ENCODE measurements at places on chromosomes 6 and 20.

GRCh38 chr6:91142154-91142553 lies 555.3 kb upstream of the MAP3K7 start:
- DNase-seq, result no peak
- no peaks in the 10 kb centered on the region for H3K4me1 ChIP-seq
- peaks cover 10% of the 10 kb centered on the region for H3K27me3 ChIP-seq
- no peak overlapping the region for H3K27ac ChIP-seq

DNA sequence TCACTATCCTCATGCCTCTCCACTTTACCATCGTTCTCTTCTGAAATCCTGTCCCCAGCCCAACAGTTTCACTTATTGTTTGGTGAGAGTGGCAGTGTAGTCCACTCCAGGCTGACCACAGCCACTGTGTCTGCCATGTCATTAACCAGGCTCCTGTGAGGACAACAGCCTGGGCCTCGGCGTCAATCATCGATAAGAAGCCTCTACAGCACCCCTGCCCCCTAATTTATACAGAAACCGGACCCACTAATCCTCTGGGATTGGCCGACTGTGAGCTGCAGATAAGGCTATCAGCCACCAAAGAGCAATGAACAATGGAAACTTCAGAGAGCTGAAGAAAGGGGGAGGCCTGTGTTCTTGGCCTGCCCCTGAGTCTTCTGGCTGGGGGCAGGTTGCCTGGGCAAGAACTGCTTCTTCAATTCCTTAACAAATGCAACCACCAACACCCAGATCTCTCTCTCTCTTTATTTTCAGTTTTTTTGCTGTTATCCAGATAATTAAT lies 3.4 kb downstream of the EGFL8 start:
- no peak overlapping the region for H3K4me3 ChIP-seq
- no peaks in the 10 kb centered on the region for H3K27me3 ChIP-seq
- peaks cover 17% of the 10 kb centered on the region for H3K4me1 ChIP-seq

- H3K4me1 ChIP-seq, result peaks cover 2% of the 10 kb centered on the region
- H3K36me3 ChIP-seq, result peaks cover 2% of the 10 kb centered on the region
- DNase-seq, result no peak
- H3K4me3 ChIP-seq, result peak overlapping the region; percentile 3
Observed at GRCh38 chr6:148407372-148407771, 64.7 kb downstream of the SASH1 start.

DNA sequence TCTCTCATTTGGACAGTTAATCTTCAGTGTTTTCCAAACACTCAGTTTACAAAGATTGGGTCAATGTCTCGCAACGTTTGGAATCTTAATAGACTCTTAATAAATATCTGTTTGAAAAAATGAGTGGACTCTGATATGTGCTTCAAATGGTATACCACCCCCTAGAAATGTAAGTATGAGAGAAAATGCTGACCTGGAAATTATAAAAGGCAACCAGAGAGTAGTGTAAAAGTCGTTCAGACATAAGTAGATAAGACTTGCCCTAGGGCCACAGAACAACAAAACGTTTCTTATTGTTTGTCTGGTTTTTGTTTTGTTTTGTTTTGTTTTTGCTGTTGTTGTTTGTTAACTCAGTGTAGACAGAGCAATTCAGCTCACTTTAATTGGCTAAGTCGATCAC lies 97.4 kb upstream of the SPTLC3 start:
- H3K4me3 ChIP-seq, result no peak overlapping the region
- no peaks in the 10 kb centered on the region for H3K4me1 ChIP-seq
- H3K27me3 ChIP-seq, result no peaks in the 10 kb centered on the region
- no peaks in the 10 kb centered on the region for H3K36me3 ChIP-seq
- DNase-seq, result no peak

DNA sequence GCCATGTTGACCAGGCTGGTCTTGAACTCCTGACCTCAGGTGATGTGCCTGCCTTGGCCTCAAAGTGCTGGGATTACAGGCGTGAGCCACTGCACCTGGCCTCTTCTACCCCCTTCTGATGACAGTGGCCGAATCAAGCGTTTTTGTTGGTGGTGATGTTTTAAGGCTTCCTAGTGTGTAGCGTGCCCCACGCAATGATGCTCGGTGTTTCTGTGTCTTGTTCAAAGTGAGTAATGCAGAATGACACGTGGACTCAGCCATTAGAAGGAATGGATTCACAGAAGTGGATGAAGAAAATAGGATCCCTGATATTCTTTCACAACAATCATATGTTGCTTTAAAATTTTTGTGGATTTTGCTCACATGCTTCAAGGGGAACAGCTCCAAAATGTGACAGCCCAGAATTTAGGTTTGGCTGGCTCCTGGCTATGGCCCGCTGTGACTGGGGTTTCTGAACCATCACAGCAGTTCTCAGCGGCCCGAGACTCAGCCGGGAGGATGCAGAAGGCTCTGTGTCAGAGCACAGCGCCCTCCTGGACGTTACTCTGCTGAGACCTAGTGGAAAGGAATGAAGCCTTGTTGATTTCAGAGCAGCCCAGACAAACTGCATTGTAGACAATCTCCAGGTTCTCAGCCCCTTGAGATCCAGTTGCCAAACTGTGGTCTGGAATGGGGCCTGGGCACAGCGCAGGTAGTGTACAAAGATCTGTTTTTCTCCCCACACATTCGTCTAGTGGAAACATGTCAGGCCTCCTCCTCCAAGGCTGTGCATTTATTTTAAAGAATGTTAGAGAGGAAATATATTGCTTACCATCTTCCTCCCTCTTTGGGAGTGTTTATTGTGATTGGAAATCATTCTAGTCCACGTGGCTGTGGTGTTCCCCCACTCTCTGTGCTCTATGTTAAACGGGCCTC lies 57.6 kb upstream of the TIAM2 start:
- no peaks in the 10 kb centered on the region for H3K36me3 ChIP-seq
- H3K4me1 ChIP-seq, result no peaks in the 10 kb centered on the region
- no peak overlapping the region for H3K4me3 ChIP-seq

DNA sequence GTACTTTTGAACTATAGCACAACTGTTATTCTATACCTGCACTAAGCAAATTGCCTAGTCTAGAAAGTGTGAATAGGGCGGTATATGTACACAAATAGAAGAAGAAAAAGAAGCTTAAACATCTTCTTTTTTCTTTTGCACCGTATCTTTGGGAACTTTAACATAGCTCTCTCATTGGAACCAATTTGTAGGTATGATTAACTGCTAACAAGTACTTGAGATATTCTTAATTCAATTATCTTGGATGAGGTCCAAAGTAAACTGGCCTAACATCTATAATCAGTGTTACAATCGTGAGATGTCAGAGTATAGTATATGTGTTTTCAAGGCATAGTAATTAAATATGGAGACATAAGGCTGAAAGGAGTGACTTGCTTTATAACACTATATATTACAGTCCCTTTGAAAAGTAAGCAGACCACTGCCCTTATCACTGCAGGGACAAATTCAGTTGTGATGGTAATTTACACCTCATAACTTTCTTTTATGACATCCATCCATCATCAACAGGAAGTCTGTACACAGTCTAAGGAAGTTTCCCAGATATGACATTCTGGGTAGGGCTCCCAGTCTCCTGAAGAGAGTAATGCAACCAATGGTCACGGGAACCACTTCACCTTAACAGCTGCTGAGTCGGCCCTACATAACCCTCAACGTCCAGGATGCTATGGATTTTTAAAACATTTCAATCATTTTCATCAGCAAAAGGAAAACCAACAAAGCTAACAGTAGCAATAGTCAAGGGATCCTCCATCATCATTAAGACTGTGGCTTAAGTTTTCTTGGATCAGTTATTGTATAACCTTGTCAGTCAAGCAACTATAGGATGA lies 37.6 kb downstream of the NKAIN2 start:
- H3K27me3 ChIP-seq, result no peaks in the 10 kb centered on the region
- H3K4me3 ChIP-seq, result no peak overlapping the region
- H3K36me3 ChIP-seq, result no peaks in the 10 kb centered on the region
- DNase-seq, result no peak
- no peaks in the 10 kb centered on the region for H3K4me1 ChIP-seq

- H3K27me3 ChIP-seq, result peaks cover 57% of the 10 kb centered on the region
- H3K36me3 ChIP-seq, result peaks cover 6% of the 10 kb centered on the region
- DNase-seq, result no peak
- H3K4me1 ChIP-seq, result peaks cover 3% of the 10 kb centered on the region
- no peak overlapping the region for H3K27ac ChIP-seq
Observed at GRCh38 chr6:30378290-30378937, 33.5 kb downstream of the RPP21 start.

DNA sequence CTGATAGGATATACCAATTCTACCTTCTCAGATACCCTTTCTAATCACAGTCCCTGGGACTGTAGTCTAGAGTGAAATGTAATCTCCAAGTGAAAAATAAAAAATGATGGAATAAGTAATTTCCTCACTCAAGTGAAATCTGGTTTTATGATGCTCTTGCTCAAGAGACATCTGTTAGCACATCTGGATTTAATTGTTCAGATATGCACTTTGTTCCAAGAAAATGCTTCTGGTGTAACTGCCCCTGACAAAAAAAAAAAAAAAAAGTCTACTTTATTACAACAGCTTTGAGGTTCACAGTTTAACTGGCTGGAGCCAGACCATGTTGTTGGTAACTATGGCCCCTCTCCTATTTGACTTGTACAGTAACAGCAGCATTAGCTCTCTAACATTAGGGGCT lies 251.8 kb downstream of the BTBD9 start:
- peaks cover 11% of the 10 kb centered on the region for H3K4me1 ChIP-seq
- H3K4me3 ChIP-seq, result no peak overlapping the region
- DNase-seq, result no peak
- no peak overlapping the region for H3K27ac ChIP-seq
- H3K36me3 ChIP-seq, result peaks cover 2% of the 10 kb centered on the region

DNA sequence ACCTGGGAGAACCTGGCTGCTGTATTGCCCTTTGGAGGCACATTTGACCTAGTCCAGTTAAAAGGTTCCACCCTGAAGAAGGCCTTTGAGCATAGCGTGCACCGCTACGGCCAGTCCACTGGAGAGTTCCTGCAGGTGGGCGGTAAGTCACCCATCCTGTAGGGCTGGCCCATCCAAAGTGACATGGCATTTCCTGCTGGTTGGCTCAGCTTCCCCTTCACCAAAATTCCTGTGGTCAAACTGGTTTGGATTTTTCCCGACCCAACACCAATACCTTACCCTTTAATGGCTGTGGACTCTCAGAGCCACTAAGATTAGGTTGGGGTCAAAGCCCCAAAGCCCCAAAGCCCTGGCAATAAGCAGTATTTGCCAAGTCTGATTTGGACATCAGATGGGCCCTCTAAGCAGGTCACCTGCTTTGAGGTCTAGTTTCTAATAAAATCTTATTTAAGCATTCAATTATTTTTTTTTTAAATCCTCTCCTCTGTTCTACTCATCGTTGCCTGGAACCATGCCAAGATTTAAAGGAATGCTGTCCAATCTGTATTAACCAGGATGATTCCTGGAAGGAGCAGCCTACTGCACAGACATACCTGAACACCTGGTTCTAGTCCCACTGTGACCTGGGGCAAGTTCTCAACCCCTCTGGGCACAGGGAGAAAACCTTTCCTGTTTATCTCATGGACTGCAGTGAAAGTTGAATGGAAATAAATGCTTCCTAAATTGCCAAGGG lies 40.8 kb downstream of the NT5E start:
- H3K4me3 ChIP-seq, result no peak overlapping the region
- H3K27me3 ChIP-seq, result peaks cover 4% of the 10 kb centered on the region
- no peak overlapping the region for H3K27ac ChIP-seq
- no peaks in the 10 kb centered on the region for H3K4me1 ChIP-seq
- DNase-seq, result no peak
- peaks cover 2% of the 10 kb centered on the region for H3K36me3 ChIP-seq

DNA sequence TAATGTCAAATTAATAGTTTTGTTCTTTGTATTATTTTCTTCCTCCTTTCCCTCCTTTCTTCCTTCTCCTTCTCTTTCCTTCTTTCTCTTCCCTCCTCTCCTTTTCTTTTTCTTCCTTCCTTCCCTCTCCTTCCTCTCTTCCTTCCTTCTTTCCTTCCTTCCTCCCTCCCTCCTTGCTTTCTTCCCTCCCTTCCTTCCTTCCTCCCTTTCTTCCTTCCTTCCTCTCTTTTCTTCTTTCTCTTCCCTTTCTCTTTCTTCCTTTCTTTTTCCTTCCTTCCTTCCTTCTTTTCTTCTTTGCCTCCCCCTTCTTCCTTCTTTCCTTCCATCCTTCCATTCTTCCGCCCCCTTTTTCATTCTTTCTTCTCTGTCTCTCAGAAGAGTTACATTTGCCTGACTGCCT lies 518.2 kb upstream of the ID4 start:
- H3K4me1 ChIP-seq, result no peaks in the 10 kb centered on the region
- no peaks in the 10 kb centered on the region for H3K27me3 ChIP-seq
- no peak for DNase-seq
- no peaks in the 10 kb centered on the region for H3K36me3 ChIP-seq

- no peaks in the 10 kb centered on the region for H3K27me3 ChIP-seq
- no peak for DNase-seq
- H3K36me3 ChIP-seq, result no peaks in the 10 kb centered on the region
- no peak overlapping the region for H3K4me3 ChIP-seq
- H3K27ac ChIP-seq, result no peak overlapping the region
Observed at GRCh38 chr6:84546427-84546914, 217.9 kb downstream of the TBX18 start.

GRCh38 chr6:51203504-51203903 lies 384.8 kb downstream of the TFAP2B start:
- no peaks in the 10 kb centered on the region for H3K4me1 ChIP-seq
- H3K36me3 ChIP-seq, result no peaks in the 10 kb centered on the region
- DNase-seq, result no peak

GRCh38 chr20:32344835-32345506 lies 13.2 kb upstream of the ASXL1 start:
- DNase-seq, result no peak
- no peaks in the 10 kb centered on the region for H3K27me3 ChIP-seq
- H3K36me3 ChIP-seq, result peaks cover 4% of the 10 kb centered on the region
- H3K27ac ChIP-seq, result no peak overlapping the region

DNA sequence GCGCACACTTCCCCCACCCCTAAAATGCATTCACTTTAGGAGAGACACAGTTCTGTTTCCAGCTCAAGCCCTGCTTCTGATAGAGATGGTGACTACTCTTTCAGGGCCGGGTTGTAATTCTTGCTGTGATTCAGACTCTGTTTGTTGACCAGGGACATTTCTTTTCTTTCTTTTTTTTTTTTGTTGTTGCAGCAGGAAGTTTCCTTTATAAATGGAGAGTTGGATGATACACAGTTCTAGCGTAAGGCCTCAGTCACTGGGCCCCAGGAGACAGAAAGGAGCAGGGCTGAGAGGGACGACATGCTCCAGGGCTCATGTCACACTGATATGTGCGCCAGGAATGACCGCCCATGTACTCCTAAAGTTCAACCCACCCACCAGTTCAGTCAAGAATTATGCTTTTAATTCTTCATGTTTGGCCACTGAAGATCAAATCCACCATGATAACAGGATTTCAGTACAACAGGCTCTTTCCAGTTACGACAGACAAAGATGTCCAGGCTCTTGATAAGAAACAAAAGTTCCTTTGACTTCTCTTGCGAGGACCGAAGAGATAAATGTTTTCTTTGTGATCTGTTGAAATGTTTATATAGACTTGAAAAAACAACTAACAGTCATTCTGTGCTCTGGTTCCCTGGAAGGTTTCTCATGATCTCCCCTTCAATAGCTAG lies 142.5 kb downstream of the CD164 start:
- no peak overlapping the region for H3K27ac ChIP-seq
- no peak overlapping the region for H3K4me3 ChIP-seq
- DNase-seq, result no peak
- no peaks in the 10 kb centered on the region for H3K27me3 ChIP-seq

Data from T-helper 17 cell (primary cell).